Hypothalamus (tissue), 51 donors: ENCODE measurements at places on chromosomes 5 and 9.

DNA sequence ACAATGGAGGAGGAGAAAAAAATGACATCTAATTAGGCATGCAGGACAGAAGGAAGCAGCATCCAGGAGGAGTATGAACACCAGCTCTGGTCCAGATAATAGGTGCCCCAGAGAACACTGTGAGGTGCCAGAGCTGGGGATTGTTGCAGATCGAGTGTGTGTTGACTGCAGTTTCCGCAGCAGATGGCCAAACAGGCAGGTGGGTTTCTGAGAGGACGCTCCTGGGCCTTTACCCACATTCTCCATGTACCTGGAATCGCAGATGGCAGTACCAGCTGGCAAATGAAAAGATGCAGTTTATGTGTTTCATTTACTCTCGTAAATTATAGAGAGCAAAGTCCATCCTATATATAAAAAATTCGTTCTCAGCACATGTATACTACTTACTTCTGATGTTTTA lies 182.2 kb upstream of the ISL1 start:
- DNase-seq = no peak

DNA sequence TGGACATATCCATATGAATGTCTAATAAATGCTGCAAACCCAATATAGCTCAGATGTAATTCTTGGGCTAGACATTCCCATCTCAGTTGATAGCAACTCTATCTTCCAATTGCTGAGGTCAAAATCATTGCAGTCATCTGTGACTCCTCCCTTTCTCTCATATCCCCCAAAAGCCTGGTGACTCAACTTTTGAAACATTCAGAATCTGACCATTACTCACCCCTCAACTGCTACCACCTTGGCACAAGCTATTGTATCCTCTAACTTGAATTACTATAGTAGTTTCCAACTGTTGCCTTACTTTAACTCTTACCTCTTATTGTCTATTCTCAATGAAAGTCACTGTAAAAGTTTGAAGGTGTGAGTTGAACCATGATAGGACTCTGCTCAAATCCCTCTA lies 600.1 kb upstream of the RGMB start:
- DNase-seq = no peak

DNA sequence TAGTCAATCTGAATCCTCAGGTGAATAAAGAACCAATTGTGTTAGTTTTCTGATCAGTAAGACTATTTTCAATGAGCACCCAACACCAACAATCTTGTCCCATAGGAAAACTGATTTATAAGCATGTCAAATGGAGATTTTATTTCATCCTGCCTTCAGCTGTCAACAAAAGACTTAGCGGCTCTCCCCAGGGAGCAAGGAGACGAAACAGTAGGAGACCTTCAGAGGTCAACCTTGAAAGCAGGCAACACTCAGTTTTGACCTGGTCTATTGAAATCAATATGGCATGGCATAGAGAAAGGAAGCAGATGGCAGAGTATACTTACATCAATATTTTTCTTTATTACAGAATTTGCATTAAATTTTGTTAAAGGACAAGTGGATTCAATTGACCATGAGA lies 34.1 kb downstream of the ZNF622 start:
- DNase-seq = no peak

DNA sequence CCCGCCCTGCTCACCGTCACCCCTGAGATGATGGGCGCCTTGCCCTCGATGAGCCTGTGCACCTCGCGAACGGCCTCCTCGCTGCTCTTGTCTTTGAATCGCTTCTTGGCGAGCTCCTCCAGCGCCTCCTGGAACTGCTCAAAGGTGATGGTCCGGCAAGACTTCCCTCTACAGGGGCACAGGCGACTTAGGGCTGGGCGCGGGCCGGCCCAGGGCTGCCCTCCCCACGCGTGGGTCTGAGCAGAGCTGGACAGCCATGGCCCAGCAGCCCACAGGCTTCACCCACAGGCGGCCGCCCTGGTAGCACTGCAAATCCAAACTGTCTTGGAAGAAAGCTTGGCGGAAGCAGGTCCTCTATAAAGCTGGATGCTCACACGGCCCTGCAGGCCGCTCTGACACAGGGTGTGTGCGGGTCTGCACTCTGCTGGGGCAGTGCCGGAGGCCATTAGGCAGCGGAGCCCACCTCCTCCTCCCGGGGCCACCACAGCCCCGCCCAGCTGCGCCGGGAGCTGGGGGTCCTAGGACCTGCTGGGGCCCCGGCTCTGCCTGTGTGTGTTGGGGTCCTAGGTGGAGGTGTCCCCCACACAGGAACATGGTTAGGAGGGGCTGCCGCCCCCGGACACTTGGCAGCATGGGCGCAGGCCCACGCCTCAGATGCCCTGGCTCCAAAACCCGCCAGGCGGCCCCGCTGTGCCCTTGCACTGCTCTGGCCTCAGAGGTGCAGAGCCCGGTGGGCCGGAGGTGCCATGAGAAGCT lies 27.0 kb downstream of the TPPP start:
- no peak for DNase-seq
